Effector CD4-positive, alpha-beta T cell (primary cell): ENCODE measurements at places on chromosomes 7 and 10.

GRCh38 chr10:1774796-1775195 lies 37.5 kb upstream of the ADARB2 start:
- no peak for DNase-seq

DNA sequence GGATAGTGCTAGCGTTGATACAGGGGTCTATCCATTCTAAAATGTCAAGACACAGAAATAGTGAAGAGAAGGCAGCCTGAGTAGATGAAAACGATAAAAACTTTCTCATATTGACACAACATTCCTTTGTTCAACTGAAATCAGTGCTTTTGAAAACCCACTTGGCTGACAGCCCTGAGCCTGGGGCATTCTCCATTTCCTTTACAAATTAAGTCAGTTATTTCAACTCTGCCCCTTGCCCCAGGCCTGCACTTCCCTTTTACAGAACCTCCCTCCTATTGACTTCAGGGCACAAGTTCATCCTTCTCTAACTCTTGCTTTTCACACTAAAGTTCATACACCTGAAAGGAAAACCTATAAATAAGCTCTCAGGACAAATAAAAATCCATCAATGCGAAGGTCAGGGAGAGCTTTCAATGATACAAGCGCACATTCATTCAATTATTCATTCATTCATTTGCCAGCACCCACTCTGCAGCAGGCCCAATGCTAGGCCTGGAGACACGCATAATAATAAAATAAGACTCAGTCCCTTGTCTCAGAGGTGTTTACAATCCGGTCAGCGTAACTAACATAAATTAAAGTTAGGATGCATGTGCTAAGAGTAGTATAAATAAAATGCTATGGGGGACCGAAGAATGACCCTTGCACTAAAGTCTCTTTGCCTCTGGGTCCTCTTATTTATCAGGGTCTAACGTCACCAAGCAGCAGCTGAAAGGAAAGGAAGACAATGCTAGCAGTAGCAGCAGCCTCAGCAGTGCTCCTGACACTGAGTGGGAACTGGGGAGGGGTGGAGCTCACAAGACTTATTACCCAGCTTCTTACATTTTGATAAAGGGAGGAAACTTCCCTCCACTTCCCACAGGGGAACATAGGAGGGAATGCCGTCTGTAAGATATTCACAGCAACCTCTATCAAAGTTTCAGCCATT lies 134.8 kb downstream of the PDE1C start:
- no peak for DNase-seq

- no peak for DNase-seq
These were observed 102.4 kb downstream of the OAT start for GRCh38 chr10:124316326-124316725.

DNA sequence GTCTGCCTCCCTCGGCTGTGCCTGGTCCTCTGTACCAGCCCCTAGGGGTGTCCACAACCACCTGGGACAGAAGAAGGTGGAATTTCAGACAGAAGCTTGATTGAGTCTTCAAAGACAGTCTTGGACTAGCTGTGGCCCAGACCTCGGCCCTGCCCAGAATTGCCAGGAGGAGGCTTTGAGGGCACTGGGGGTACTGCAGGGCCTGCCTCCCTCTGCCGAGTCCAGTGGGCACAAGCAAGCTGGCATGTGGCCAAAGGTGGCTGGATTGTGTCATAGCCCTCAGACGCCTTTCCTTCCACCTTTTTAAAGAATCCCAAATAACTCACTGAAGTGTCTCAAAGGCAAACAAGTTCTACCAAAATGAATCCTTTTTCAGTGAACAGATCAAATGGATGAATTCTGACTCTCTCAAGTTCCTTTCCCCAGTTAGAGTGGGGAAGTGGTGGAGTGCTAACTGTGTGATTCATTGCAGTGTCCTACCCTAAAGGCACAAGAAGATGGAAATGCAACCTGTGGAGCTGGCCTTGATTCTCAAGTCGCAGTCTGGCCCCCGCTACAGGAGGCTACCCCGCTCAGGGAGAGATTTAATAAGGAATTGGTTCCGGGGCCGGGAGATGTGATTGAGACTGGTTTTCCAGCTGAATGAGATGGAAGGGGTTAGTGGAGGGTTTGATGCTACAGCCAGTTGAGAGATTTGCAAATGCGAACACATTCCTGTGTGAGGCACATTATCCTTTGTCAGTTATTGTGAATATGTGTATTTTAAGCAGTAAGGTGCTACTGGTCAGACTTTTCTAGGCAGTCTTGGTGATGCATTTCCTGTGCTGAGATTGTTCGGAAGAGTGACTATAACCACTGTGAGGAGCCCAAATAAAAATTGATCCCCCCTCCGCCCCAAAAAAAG lies 28.8 kb upstream of the SLC26A4 start:
- no peak for DNase-seq

DNA sequence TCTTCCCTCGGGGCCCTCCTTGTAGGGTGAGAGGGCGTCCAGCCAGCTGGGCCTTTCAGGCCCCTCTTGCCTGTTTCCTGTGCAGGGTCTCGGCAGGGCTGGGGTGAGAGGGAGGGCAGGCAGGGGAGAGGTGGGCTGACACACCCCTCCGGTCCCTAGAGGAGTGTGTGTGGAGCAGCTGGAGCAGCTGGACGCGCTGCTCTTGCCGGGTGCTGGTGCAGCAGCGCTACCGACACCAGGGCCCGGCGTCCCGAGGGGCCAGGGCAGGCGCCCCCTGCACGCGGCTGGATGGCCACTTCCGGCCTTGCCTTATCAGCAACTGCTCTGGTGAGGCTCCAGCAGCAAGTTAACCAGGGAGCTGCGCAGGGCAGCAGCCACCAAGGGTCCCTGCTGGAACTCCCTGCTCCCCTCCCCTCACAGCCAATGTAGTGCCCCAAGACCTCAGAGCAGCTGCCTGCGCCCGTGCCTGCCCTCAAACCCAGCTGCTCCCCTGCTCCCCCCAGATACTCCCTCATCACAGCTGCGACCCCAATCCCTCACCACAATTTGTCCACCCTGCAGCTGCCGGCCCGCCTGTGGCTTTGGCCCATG lies 15.7 kb upstream of the ZNF862 start:
- DNase-seq: no peak

DNA sequence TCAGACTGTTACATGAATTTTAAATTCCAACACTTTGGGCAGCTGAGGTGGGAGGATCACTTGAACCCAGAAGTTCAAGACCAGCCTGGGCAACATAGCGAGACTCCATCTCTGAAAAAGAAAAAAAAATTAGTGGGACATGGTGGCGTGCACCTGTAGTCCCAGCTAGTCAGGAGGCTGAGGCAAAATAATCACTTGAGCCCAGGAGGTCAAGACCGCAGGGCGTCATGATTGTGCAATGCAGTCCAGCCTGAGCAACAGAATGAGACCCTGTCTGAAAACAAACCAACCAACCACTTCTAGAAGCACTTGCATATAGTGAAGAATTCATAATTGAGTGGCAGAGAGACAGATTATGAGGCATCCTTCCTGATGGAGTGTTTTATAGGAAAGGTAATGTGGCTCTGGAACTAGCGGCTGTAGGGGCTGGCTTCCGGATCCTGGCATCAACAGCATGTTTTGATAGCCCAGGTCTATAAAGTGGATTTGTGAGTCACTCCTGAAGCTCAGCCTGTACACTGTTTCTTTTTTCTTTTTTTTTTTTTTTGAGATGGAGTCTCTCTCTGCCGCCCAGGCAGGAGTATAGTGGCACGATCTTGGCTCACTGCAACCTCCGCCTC lies 40.3 kb upstream of the RSBN1L start:
- DNase-seq: no peak
